Glutamatergic neuron (in vitro differentiated cells): ENCODE measurements at places on chromosomes 13 and 19. TPM values are rescaled to one million over a fixed set of nuclear protein-coding genes. Genes with fewer than 3 reads are reported as not detected.
A peak's percentile ranks its signal among the peaks of the same experiment; 100 is the strongest.

TMEM145 gene
- total RNA-seq = 24.7 TPM

GRCh38 chr19:10111405-10111811 is at the start of gene P2RY11:
Gene P2RY11 (plus strand): TSS chr19:10111693. CDS start chr19:10111722, 29 bp downstream.
- H3K27me3 ChIP-seq = no peaks in the 10 kb centered on the region
- DNase-seq = no peak
- H3K27ac ChIP-seq = no peak within 1 kb of the TSS
- no peaks in the 10 kb centered on the region for H3K36me3 ChIP-seq

C1QTNF9 gene
- total RNA-seq = not detected

DNA sequence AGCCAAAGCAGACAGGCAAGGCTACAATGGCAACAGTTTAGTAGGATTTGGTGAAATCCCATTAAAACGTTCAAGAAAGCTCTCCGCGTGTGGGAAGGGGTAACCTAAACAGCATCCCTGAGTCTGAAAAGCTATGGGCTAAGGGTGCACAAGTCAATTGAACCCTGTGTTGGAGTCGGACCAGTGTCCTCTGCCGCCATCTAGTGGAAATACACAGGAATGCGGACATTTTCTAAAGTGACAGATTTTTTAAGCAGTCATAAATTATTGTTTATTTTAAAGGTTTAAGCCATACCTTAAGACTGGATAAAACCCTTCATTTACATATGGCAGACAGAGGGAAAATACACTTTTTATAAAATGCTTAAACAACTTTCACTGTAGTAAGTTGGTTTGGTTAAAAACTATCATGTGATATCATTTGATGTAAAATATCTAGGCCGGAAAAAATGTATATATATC is 26.5 kb upstream of the LSM14A start:
- no peaks in the 10 kb centered on the region for H3K27me3 ChIP-seq
- peak; percentile 49 for DNase-seq
- peaks cover 4% of the 10 kb centered on the region for H3K4me1 ChIP-seq
- H3K36me3 ChIP-seq = no peaks in the 10 kb centered on the region

DNA sequence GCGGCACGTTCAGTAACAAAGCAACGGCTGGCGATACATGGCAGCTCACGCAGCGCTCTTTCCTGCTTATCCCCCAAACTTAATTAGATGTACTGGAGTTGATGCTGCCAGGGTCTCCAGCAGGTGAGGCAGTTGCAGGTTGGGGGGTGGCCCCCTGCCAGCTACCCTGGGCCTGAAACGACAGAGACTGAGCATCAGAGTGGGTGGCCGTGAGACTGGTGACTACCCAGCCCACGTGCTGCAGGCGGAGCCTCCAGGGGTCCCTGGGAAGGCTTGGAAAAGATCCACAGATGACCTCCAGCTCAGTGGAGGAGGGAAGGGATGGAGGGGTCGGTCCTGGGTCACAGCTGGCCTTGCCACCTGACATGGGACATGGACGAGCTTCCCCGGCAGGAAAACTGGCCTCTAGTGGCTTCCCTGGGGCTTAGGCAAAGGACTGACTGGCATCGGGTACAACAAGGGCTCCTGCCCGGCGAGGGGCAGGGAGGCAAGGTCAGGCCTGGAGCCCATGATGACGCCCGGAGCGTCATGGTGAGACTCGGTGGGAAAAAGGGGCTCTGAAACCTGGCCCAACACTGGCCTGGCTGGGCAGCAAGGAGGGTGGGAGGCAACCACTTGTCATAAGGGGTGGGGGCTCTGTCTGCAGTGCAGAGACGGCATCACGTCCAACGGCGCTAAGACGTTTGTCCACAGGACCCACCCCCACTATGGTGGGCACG is 24.0 kb downstream of the CILP2 start:
- H3K36me3 ChIP-seq = peaks cover 11% of the 10 kb centered on the region
- peaks cover 14% of the 10 kb centered on the region for H3K27me3 ChIP-seq
- H3K27ac ChIP-seq = peak overlapping the region; percentile 48
- H3K4me1 ChIP-seq = peaks cover 5% of the 10 kb centered on the region

METTL21C gene
- not detected for total RNA-seq

- peaks cover 2% of the 10 kb centered on the region for H3K27me3 ChIP-seq
- no peaks in the 10 kb centered on the region for H3K4me1 ChIP-seq
Measured at GRCh38 chr13:37139356-37139755, 33.9 kb upstream of the CSNK1A1L start.

- no peak overlapping the region for H3K27ac ChIP-seq
- peaks cover 4% of the 10 kb centered on the region for H3K4me1 ChIP-seq
- no peak overlapping the region for H3K4me3 ChIP-seq
- peaks cover 1% of the 10 kb centered on the region for H3K27me3 ChIP-seq
- H3K36me3 ChIP-seq = peaks cover 4% of the 10 kb centered on the region
Measured at GRCh38 chr13:111883571-111884343, 183.2 kb upstream of the SOX1 start.

LRRC8E gene
- total RNA-seq = not detected

- peak overlapping the region; percentile 36 for H3K4me3 ChIP-seq
- no peak overlapping the region for H3K27ac ChIP-seq
- no peaks in the 10 kb centered on the region for H3K36me3 ChIP-seq
- peaks cover 5% of the 10 kb centered on the region for H3K27me3 ChIP-seq
- peaks cover 49% of the 10 kb centered on the region for H3K4me1 ChIP-seq
Measured at GRCh38 chr13:98327371-98328270, 150.6 kb upstream of the RNF113B start.

- H3K4me3 ChIP-seq = no peak overlapping the region
- peaks cover 2% of the 10 kb centered on the region for H3K36me3 ChIP-seq
- DNase-seq = no peak
- H3K27me3 ChIP-seq = peaks cover 2% of the 10 kb centered on the region
Measured at GRCh38 chr13:100476963-100477362, 111.6 kb downstream of the GGACT start.

DNA sequence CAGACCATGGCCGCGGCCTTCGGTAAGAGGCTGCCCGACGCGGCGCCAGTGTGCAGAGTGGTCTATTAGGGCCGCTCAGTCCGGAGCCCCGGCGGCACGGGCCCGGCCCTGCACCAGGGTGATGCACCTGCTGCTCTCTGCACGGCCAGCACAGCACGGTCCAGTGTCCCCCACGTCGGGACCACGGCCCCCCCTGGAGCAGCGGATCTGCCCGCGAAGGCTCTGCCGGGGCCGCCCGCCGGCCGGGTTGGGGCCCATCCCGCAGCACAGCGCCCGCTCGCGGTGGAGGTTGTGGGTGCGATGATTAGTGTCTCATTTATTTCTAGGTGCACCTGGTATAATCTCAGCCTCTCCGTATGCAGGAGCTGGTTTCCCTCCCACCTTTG is 7.9 kb downstream of the PTBP1 start:
- peaks cover 19% of the 10 kb centered on the region for H3K27me3 ChIP-seq
- peaks cover 21% of the 10 kb centered on the region for H3K4me1 ChIP-seq
- no peak overlapping the region for H3K4me3 ChIP-seq
- peaks cover 7% of the 10 kb centered on the region for H3K36me3 ChIP-seq

KANK3 gene
- 8.9 TPM for total RNA-seq

DNA sequence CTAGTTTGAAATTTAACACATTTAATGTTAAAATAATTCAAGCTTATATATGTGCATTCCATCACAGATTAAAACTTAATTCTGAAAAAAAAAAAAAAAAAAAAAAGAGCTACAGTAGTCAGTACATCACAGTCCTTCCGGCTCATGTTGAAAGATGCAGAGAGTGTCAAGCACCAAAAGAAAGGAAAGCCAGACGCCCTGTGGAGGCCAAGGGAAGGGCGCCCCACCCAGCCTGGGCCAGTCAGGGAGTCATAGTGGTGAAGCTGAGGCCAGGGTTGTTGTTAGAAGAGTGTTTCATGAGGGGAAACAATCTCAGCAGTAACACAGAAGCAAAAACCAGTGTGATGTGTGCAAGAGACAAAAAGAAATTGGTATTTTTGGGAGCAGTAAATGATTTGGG is 375.3 kb downstream of the MTUS2 start:
- H3K4me3 ChIP-seq = no peak overlapping the region
- peaks cover 20% of the 10 kb centered on the region for H3K36me3 ChIP-seq
- no peaks in the 10 kb centered on the region for H3K4me1 ChIP-seq
- no peak for DNase-seq
- no peaks in the 10 kb centered on the region for H3K27me3 ChIP-seq

KLK6 gene
- total RNA-seq = not detected

- no peaks in the 10 kb centered on the region for H3K27me3 ChIP-seq
- H3K4me3 ChIP-seq = no peak overlapping the region
- no peak for DNase-seq
- no peaks in the 10 kb centered on the region for H3K36me3 ChIP-seq
Measured at GRCh38 chr13:36858290-36858689, 39.3 kb downstream of the RFXAP start.

GRCh38 chr19:6674868-6675305 is 4.9 kb upstream of the TNFSF14 start:
- H3K27me3 ChIP-seq = peaks cover 1% of the 10 kb centered on the region
- no peak overlapping the region for H3K4me3 ChIP-seq
- no peaks in the 10 kb centered on the region for H3K36me3 ChIP-seq
- H3K4me1 ChIP-seq = no peaks in the 10 kb centered on the region
- no peak overlapping the region for H3K27ac ChIP-seq
- DNase-seq = no peak

DNA sequence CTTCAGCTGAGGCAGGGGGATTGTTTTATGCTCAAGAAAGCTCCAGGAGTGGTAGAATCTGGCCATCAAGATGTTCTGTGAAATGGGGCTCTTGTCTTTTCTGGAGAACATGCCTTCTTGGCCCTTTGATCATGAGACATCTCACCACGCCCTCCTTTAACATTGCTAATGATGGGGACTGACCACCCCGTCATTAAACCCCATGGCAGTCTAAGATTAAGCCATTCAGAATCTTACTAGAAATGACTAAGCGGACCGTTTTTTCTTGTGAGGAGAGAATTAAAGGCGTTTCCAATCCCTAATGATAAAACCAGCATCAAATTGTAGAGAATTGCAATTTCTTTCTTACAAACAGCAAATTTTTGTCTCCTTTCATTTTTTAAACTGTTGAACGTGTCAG is 89.4 kb downstream of the COL4A2 start:
- peak overlapping the region; percentile 11 for H3K27ac ChIP-seq
- no peak for DNase-seq
- no peaks in the 10 kb centered on the region for H3K27me3 ChIP-seq

GRCh38 chr13:51976423-51976822 is 34.8 kb downstream of the ATP7B start:
- no peaks in the 10 kb centered on the region for H3K27me3 ChIP-seq
- DNase-seq = no peak
- H3K36me3 ChIP-seq = peaks cover 5% of the 10 kb centered on the region
- H3K27ac ChIP-seq = no peak overlapping the region

DNA sequence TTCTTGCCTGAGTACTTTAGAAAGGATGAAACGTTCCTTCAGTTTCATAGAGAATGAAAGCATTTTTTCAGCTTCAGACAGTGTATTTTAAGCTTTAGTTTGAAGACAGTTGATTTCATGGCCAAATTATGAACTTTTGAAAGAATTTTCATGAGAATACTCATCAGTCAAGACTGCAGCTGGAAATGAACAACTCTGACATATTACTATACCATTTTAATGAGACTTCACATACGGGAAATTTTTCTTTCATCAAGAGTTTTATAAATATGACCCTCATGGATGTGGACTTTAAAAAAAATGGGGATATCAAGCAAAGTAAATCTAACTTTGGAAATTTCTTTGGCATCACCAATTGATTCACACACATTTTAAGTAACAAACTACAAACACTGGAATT is 6.4 kb downstream of the LATS2 start:
- H3K27me3 ChIP-seq = peaks cover 4% of the 10 kb centered on the region
- no peaks in the 10 kb centered on the region for H3K36me3 ChIP-seq
- H3K27ac ChIP-seq = no peak overlapping the region

PSG11 gene
- total RNA-seq = not detected

GRCh38 chr13:99968521-99969452 is 2.8 kb downstream of the ZIC5 start:
- peaks cover 9% of the 10 kb centered on the region for H3K4me1 ChIP-seq
- H3K27me3 ChIP-seq = peaks cover 26% of the 10 kb centered on the region
- H3K4me3 ChIP-seq = peak overlapping the region; percentile 97
- no peaks in the 10 kb centered on the region for H3K36me3 ChIP-seq
- DNase-seq = no peak

- H3K4me1 ChIP-seq = peaks cover 15% of the 10 kb centered on the region
- DNase-seq = no peak
- no peaks in the 10 kb centered on the region for H3K36me3 ChIP-seq
- no peak overlapping the region for H3K4me3 ChIP-seq
- H3K27me3 ChIP-seq = peaks cover 5% of the 10 kb centered on the region
Measured at GRCh38 chr13:99963816-99964339, 7.7 kb downstream of the ZIC5 start.

- DNase-seq = no peak
- H3K27ac ChIP-seq = no peak overlapping the region
- H3K4me1 ChIP-seq = peaks cover 5% of the 10 kb centered on the region
- H3K4me3 ChIP-seq = no peak overlapping the region
- peaks cover 4% of the 10 kb centered on the region for H3K27me3 ChIP-seq
Measured at GRCh38 chr19:48804496-48804895, 6.3 kb downstream of the BCAT2 start.

DNA sequence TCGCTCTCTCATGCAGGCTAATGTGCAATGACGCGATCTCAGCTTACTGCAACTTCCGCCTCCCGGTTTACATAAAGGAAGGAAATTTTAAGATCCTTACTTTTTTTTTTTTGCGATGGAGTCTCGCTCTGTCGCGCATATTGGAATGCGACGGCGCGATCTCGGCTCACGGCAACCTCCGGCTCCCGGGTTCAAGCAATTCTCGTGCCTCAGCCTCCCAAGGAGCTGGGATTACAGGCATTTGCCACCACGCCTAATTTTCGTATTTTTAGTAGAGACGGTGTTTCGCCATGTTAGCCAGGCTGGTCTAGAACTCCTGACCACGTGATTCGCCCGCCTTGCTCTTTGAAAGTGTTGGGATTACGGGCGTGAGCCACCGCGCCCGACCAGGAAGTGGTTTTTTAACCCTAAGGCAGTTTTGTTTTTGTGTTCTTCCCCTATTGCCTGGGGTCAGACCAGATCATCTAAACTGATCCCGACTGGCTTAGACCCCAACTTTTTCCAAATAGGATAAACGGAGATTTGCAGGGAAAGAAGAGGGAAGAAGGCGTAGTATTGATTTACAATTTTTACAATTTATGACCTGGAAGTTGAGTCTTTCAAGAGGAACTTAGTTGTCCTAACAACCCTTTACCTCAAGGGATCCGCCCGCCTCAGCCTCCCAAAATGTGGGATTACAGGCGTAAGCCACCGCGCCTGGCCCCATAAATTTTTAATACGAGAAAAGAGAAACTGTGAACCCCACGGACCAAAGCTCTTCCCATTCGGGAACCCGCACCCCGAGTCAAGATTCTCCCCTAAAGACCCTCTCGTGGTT is 142.0 kb downstream of the ZNF737 start:
- DNase-seq = peak; percentile 60
- H3K4me3 ChIP-seq = peak overlapping the region; percentile 99
- H3K36me3 ChIP-seq = peaks cover 11% of the 10 kb centered on the region
- peaks cover 11% of the 10 kb centered on the region for H3K27me3 ChIP-seq
- H3K4me1 ChIP-seq = peaks cover 11% of the 10 kb centered on the region
- peak overlapping the region; percentile 100 for H3K27ac ChIP-seq

KIR3DL1 gene
- total RNA-seq = not detected

EEF1AKMT1 gene
- 2.9 TPM for total RNA-seq

DNA sequence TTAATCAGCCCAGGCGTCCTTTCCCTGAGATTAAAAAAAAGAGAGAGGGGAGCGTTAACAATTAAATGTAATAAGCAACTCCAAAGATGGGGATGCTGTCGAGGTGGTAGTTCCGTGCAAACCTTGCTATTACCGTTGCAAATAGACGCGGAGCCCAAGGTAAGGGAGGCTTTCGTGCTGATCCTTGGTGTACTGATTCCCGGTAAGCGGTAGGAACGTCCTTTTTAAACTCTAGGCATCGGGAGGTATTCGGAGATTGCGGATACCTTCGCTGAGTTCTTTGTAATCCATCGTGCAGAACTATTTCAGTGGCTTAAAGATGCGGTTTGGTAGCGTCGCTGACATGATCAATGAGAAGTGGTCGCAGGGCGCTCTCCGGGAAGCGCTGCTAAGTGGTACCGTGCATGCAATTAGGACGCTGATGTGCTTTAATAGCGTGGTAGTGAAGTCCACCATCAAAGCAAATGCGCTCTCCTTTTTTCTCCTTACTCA is 3.1 kb downstream of the SLITRK5 start:
- peaks cover 29% of the 10 kb centered on the region for H3K27me3 ChIP-seq
- H3K27ac ChIP-seq = no peak overlapping the region
- peaks cover 14% of the 10 kb centered on the region for H3K4me1 ChIP-seq
- DNase-seq = peak; percentile 55
- peak overlapping the region; percentile 96 for H3K4me3 ChIP-seq
